NCI-H1436 (cell line): ENCODE measurements at places on chromosomes 12 and 14.

DNA sequence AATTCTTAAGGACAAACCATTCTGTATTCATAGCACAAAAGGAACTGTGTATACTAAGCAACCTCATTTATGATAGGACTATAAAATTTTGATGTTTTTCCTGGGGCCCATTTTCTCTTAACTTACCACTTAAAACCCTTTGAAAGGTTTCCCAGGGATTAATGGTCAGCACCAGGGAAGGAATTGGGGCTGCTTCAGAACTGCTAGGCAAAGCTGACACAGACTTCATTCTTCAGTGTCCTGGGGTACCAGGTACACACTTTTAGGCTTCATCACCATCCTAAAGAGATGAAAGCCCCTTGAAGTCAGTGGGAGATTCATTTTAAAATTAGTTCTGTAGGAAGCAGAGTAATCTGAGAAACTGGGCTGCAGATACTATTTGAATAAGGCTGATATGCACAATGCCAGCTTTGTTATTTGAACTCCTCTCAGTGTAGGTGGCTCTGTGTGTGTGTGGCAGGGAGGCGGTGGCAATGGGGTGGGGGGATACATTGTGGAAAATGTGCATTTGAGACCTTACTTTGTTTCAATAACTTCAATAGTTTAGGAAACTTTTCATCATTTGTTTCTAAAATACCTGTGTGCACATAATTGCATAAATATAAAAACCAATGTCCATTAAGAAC, 329.3 kb upstream of the DCN start:
- no peak for DNase-seq

DNA sequence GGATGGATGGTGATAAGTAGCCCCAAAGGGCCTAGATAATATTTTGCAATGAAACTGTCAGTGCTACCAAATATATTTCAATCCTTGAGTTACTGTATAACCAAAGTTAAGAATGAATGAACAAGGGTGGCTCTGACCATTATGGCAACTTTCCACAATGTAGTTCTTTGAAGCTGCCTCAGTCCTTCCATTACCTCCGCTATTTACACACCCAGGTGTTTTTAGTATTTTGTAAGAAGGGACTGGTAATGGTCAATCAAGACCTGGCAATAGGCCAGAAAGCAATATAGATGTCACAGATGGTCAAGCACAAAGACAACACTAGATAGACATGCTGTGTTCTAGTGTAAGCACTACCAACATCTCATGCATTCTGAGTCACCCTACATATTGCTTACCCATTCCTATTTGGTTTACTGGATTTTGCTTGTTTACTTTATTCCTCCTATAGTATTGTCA, 16.3 kb downstream of the DUSP16 start:
- no peak for DNase-seq

DNA sequence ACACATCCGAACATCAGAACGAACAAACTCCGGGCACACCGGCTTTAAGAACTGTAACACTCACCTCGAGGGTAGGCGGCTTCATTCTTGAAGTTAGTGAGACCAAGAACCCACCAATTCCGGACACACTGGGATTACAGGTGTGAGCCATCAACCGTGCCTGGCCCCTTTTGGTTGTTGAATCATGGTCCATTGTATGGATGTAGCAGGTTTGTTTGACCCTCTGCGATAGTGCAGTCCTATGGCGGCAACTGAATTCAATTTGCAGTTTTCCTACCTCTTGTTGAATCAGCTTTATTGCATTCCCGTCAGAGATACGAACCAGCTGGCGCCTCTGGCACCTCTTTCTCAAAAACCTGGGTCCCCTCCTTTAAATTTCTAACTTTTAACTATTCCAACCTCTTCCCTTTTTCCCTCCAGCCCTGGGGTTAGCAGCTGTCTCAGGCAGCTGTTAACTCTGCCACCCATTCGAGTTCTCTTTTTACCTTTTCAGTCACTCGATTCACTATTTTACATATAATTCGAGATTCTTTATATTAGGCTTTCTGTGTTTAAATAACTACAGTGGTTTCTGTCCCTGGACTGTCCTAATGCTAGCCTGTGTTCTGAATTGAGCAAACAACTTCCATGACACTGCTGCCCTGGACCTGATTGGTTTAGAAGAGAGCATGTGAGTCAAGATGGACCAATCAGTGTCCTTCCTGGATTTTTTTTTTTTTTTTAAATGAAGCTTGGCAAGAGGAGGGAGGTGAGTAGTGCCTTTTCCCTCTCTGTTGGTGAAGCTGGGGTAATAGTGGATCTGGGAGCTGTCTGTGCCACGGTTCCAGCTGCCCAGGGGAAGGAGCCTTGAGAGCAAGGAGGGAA, 261.5 kb downstream of the PCNX1 start:
- DNase-seq: no peak

DNA sequence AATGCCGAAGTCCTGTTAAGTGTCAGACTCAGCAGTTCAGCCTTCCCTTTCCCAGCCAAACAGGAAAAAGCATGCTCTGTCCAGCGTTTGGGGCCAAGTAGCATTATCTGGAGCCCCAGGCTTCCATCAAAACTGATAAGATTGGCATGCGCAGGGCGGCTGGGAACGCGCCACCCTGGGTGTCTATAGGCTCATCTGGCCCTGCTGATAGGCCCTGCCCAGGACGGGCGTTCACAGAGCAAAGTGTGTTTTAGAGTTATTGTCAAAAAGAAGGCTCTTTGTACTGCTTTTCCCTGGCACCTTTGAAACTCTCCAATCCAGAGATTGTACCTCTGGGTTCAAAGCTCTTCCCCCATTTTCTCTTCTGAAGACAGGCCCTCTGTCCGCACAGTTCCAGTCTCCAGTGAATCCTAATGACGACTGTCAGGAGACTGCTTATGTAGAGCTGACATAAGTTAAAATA, at the start of gene ART4:
ART4 (minus strand) TSS at position 102 of the 463 bp plus-strand sequence. CDS start 413 bp downstream, outside the sequence.
- no peak for DNase-seq

DNA sequence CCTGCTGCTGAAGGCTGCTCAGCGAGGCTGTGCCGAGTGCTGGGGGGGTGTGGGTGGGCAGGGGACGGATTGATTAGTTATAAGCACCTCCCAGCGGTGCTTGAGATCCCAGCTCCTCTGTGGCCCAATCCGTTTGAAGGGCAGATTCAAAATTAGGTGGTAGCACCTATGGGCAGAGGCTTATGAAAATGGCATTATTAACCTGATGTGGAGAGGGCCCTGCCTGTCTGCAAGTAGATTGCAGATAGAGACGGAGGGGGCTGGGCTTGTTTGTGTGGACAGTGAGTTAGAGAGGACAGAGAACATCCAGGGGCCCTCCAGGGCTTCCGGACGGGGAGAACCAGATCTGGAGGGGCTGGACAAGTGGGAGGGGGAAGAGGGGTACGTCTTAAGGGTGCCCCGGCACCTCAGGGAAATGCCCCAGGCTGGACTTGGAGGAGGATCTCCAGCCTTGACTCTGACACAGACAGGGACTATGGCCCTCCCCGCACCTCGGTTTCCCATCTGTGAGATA, at the start of gene RTL1:
RTL1 (minus strand) TSS at position 51 of the 514 bp plus-strand sequence. CDS start 18,934 bp downstream, outside the sequence.
- peak; percentile 23 for DNase-seq

DNA sequence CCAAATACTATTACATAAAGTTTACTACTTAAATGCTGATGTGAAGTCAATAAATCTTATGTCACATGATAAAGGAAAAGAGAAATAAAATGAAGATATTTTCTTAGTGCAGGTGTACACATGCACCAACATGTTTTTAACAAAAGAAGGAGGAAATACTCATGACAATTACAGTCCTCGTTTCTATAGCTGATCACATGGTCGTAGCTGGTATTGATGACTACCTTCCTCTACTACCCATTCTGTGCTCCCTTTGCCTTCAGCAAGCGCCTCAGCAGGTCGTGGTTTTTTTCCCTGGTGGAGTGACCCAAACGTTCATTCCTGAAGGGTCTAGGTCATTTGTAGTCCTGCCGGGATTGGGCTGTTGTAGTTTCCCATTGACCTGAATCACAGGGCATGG, 25.4 kb upstream of the SLC10A1 start:
- no peak for DNase-seq

GRCh38 chr12:97960225-97960624, 497.6 kb downstream of the RMST start:
- DNase-seq: no peak

DNA sequence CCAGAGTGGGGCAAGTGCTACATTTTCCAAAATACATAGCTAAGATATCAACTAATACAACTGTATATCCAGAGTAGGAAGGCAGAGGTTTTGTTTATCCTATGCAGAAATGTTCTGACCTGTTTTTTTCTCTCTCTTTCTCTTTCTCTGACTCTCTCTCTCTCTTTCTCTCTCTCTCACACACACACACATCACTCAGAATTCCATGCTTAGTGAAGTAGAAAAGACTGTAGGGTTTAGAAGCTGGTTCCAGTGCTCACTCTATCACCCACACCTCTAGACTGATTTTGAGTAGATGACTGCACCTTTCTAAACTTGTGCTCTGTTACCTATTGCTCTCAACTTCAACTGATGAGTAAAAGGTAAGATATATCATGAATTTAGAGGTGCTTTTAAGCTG, 356.7 kb downstream of the LRIG3 start:
- DNase-seq: no peak

- DNase-seq: no peak
Observed at GRCh38 chr12:25615119-25615518, 62.0 kb upstream of the LMNTD1 start.

DNA sequence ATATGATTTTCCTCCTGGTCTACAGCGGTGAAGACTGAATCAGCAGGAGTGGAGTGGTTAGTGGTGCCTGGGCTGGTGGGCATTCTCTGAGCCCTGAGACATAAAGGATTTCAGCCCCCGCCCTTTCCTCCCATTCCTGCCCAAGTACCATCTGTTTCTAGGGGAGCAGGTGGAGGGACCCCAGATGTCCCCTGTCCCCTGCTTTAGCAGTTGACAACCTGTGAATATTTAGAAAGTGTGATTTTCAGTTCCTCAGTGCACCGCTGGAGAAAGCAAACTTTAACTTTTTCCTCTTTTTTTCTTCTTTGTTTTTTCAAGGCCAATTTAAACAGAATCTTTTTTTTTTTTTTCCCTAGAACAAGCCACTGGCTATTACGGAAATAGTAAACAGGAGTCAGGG, 163.8 kb upstream of the MYL2 start:
- no peak for DNase-seq

DNA sequence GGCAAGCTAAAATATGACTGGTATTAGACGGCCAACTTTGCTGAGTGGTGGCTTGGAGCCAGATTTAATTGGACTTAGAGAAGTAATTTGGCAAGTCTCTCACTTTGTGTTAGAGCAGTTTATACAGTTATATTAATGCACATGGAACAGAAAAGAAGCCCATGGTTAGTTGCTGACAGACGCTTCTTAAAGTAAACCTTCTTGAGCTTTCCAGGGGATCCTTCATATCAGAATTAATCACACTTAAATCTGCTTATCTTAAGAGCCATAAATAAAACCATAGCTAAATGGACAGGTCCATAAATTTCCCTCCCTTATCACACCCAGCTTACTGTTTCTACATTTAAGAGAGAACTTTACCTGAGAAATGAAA, 9.6 kb downstream of the GSG1 start:
- DNase-seq: no peak

- DNase-seq: peak; percentile 84
Observed at GRCh38 chr14:57089901-57090300, 178.8 kb downstream of the EXOC5 start.

DNA sequence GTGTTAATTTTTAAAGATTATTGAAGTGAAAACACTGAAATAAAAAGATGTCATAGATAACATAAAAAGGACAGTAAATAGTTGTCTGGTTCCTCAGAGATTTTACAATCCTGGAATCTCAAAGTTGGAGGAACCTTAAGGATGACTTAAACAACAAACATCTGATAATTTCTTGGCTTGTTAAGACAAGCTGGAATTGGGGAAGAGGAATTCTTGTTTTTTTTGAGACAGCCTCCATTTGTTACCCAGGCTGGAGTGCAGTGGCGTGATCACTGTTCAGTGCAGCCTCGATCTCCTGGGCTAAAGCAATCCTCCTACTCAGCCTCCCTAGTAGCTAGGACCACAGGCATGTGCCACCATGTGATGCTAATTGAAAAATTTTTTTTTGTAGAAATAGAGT, 2.3 kb downstream of the ZNF410 start:
- DNase-seq: no peak

DNA sequence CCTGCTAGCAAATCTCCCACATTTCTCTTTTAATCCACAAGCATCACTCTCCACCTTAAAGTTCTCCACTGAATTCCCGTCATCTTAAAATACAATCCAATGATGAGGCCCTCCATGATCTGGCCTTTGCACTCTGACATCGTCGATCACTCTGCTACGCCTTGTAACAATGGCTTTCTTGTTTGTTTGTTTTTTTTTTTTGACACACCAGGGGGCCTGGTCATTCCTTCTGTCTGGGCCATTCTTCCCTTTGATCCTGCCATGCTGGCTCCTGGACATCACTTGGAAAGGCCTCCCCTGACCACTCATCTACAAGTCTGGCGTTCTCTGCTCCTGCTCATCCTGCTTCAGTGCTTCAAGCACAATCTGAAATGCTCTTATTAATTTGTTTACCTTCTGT, 233.5 kb downstream of the PPM1H start:
- no peak for DNase-seq

DNA sequence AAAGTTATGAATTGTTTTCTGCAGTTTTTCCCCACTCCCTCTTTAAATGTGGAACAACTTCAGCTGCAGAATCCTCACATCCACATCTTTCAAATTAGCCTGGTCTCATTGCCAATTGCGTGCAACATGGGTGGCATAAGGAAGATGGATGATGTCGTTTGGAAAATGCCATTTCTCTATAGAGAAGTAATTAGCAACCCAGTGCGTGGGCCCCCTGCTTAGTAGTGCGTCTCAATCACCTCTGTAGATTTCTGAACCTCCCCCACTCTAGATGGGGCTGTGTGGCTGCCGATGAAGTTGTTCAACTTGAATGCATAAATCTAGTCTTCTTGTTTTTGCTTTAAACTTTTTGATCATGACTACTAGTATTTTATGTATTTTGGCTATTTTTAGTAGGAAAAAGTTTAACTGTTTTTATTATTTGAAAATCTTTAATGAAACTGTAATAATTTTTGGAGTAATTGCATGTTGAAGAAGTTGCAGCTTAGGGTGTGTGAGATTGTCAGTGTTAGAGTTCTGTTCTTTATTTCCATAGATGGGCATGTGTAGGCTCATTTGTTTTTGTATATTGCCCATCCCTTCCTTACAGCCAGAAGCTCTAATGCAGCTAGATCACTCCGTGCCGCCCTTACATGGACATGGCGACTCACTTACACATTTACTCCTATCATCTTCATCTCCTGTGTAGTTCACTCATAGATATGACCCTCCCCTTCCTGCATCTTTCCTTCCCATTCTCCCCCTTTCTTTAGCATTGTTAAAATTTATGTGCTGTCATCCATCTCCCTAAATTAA, 358.2 kb downstream of the DIO2 start:
- DNase-seq: no peak

GRCh38 chr12:67026487-67027246, 242.5 kb upstream of the CAND1 start:
- no peak for DNase-seq

- no peak for DNase-seq
Observed at GRCh38 chr14:22896760-22897159, 13.7 kb downstream of the REM2 start.
